ENCODE measurements at places on chromosomes 3 and 15.
A peak's percentile ranks its signal among the peaks of the same experiment; 100 is the strongest.

GRCh38 chr3:171506743-171507319 is 46.6 kb upstream of the TNIK start:
- no peak for DNase-seq

DNA sequence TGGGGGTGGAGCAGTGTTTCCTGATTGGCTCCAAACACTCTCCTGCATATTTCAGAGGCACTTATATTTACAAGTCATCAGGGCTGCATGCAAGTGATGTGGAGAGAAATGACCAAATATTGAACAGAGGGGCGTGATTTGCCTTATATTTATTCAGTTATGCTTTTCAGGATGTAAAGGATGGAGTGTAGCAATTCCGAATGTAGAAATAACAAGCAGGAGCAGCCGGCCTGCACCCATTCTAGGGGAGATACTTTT is 19.4 kb upstream of the SEMA5B start:
- no peak for DNase-seq

- no peak for DNase-seq
Observed at GRCh38 chr3:55000546-55000945, 72.7 kb upstream of the LRTM1 start.

GRCh38 chr3:73706771-73707170 is 82.0 kb upstream of the PDZRN3 start:
- no peak for DNase-seq

DNA sequence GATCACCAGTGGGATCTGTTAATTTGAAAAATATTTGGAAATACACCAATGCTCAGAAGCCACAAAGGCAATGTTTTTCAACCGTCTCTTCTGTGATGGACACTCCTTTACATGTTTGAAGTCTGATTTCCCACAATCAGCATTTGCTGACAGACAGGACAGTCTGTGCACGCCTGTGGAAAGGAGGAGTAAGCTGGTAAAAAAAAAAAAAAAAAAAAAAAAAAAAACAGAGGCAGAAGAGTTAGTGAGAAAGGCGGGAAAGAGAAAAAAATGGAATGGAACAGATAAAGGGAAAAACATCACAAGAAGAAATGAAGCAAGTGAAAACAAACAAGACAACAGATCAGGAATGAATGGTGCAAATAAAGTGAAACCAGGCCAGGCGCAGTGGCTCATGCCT is 35.0 kb downstream of the PRTG start:
- no peak for DNase-seq

DNA sequence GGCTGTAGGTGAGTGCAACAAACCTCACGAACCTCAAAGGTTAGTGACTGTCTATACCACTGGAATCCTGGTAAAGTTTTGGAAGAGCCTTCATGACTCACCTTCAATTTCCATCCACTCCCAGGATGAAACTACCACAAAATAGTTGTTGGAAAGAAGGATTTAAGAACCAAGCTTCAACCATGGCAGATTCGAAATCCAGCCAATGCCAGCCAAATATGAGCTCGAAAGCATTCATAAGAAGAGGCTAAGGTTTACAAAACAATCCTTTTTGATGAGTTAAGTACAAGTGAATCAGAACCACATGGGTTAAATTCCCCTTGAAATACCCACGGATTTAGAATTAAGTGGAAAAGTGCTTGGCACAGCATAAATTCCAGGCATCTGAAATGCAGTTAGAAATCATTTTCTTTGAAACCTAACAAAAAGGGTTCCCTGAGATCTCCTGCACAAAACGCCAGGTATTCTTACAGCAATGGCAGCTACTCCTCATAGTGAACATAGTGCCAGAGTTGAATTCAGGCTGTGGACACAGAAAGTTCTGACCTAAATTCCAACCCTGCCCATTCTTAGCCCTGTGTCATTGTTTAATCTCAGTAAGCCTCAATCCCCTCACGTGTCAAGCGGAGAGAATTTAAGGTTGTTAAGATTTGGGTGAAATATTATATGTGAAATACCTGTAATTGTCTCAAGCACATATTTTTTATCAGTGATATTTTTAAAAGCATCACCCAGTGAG is 89.2 kb downstream of the FBN1 start:
- DNase-seq, result no peak

GRCh38 chr15:100690032-100690794 is 87.8 kb downstream of the ASB7 start:
- DNase-seq, result no peak

DNA sequence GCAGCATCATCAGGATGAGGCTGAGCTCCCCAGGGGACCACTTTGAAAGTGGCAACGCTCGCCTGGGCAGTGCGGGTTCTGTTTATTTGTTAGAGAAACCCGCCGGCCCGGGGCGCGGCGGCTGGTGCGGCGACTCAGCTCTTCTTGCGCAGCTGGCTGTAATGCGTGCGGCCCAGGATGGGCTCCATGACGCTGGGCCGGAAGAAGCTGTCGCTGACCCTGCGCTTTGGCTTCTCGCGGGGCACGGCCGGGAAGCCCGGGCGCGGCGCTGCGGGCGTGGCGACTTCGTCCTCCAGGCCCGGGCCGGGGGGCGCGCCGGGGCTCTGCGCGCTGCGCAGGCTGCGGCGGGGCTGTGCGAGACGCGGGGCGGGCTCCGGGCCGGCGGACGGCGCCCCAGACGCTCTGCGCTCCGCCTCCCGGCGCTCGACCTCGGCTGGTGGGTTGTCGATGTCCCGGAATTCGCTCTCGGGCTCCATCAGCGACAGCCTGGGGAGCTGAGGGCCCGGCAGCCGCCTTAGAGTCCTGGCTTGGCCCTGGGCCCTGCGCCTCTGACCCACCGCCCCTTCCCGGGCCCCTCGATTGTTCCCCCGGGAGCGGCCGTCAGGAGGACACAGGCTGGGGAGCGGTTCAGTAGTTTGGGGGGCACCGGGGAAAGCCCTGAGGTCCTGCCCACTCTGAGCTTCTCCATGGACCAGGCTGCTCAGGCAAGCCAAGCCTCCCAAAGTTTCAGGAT is 10.3 kb upstream of the KIF7 start:
- no peak for DNase-seq

DNA sequence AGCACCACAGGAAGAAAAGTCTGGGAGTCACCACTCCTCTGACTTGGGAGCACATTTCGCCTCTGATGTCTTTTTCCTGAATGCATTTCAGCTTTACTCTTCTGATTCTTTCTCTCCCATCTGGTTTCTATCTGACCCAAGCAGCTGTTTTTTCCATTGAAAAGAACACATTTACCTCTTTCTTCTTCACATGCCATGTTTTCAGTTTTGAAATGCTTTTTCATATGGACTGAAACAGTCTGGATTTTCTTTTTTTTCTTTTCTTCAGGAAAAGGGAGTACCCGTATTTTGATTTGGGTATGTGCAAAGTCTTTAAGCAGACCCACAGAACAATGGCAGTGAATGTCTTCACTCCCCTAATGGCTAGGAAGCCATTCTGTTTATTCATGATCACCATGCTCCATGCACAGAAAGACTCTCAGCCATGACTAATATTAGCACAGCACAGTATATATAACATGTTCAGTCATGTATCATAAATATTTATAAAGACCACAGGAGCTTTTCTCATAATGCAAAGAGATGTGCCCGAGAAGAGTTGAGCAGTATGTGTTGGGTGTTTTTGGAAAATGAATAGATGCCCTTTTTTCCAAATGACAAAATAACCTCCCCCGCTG is 82.7 kb upstream of the LRIG1 start:
- no peak for DNase-seq

- no peak for DNase-seq
Observed at GRCh38 chr3:41431386-41431785, 232.1 kb downstream of the CTNNB1 start.

- DNase-seq, result no peak
Observed at GRCh38 chr3:131619821-131620220, 117.0 kb upstream of the MRPL3 start.

GRCh38 chr3:72753495-72753894 is 94.8 kb downstream of the SHQ1 start:
- no peak for DNase-seq

GRCh38 chr15:63218100-63218808 is 28.8 kb downstream of the RAB8B start:
- no peak for DNase-seq

DNA sequence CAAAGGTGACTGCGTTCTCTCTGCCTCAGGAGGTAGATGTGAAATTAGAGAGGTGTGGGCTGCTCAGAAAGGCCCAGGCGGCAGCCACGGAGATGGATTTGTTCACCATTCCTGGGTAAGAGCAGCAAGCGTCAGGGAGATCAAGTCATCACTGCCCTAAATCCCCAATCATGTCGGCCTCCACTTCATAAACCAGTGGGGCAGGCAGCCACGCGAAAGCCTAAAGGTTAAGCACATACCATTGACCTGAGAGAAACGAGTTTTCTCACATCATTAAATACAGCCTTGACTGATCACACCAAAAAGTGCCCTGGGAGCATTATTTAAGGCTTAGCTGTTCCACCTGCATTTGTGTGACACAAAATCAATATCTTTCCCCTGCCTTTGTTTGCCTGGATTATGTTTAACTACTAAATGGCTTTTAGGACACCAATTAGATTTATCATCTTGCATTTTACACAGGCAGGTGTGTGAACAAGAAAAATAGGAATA is 50.7 kb upstream of the FOXB1 start:
- DNase-seq, result no peak

- no peak for DNase-seq
Observed at GRCh38 chr15:69392352-69392751, 21.8 kb upstream of the KIF23 start.

GRCh38 chr3:68985146-68985790 is 28.2 kb downstream of the EOGT start:
- no peak for DNase-seq

DNA sequence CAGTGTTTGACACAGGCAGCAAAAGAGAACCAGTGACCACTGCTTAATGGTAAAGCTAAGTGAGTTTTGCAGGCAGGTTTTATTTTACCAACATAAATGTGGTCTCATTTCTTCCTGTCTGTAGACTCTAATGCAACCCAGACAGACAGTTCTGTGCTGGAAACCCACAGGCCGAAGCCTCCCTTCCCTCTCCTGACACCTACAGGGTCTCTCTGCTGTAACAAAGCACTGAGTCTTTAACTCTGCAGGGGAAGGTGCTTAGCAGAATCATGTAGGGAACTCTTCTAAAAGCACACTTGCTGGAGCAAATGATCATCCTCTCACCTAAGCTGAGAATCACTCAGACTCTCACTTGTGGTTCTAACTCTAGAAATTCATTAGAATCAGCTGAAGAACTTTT is 200.3 kb downstream of the KBTBD8 start:
- DNase-seq, result no peak

- DNase-seq, result no peak
Observed at GRCh38 chr3:111797171-111797615, 61.9 kb upstream of the PHLDB2 start.

DNA sequence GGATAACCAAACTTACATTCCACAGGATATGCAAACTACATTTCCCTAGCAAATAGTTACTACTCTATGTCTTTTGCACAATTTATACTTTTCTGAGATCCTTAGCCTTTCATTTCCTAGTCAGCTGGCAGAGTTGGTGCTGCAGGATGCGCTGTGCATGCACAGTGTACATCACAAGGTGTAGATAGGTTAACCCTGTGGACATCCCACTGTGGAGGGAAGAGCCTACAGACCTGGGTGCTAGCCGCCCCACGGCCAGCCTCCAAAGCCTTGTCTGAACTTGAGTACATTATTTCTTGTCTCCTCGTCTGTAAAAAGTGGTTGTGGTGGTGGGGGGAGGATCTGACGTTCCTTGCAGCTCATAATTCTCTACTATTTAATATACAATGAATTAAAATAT is 3.5 kb downstream of the TNFSF10 start:
- no peak for DNase-seq

GRCh38 chr3:124620600-124621063 is 109.6 kb upstream of the UMPS start:
- peak; percentile 9 for DNase-seq

DNA sequence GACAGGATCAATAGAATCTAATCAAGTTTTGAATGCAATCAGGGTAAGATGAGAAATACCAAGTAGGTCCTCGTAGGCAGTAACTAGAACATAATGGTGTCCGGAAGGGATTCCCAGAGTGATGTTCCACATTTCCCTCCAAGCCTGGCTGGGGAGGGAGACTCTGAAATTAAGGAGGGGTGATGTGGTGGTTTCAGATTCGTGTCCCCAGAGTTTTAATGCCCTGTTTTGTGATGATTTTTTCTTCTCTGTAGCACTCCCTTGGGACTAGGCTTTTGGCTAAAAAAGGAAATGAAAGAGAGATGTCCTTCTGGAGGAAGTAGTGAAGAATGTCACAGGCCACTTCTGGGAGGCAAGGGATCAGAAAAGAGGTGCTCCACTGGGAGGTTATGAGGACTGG is 108.3 kb upstream of the CACNA2D3 start:
- no peak for DNase-seq

DNA sequence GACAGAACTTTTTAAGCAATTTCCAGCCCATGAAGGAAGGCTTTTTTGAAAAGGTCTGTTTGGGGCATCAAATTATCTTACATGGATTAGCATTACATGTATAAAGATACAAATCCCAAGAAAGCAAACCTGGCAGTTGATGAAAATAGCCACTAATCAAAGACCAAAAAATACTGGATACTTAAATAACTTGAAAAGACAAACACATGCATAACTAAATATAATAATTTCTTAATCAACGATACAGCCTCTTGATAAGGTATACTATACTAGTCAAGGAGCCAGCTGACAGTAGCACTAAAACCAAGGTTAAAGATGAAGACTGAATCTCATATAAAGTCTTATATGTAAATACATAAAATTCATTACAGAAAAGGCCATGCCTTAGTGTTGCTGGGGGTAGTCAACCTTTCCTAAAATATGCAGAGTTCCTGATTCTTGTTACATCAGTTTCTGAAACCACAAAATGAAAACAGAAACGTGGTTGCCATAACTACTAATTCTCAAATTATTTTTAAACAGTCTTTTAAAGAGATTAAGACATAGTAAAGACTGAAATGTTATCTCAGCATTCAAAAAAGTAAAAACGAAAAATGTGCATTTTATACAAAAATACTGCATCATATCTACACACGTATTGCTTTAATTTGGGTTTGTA is 2.0 kb downstream of the ANKRD28 start:
- DNase-seq, result no peak

DNA sequence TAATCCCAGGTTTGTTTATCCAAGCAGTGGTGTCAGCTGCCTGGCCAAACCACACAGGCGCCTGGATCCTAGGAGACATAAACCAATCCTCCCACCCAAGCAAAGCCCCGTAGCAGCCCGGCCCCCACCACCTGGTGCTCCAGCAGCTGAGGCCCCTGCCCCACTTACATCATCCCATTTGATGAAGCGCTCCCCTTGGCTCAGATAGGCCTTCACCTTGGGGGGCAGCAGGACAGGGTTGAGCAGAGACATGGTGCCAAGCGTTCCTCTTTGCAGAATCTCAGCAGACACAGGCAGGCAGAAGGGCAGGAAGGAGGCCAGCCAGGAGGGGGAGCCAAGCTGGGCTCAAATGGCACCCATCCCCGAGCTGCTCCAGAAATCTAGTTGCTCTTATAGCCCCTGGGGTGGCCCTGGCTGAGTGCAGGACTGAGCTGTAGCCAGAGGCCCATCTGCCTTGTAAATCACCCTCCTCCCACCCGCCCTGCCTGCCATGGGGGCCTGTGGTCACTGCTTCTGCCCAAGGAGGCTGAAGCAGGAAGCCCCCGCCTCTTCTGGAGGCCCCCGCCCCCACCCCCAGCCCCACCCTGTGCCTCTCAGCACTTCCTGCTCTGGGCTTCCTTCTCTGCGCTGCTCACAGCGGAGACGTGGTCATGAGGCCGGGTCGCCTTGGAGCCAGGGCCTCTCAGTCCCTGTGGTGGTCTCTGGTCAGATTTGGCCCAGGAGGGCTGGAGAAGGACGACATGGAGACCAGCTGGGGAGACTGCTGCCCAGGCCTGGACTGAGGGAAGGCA is at the start of gene PLCB2:
PLCB2 (minus strand) TSS at position 515 of the 791 bp plus-strand sequence; CDS start at position 252, 263 bp downstream.
- peak; percentile 42 for DNase-seq

All from stimulated activated CD8-positive, alpha-beta memory T cell treated with anti-CD3 and anti-CD28 coated beads, Interleukin-15, amount 100 ng/mL, for 4 hours (primary cell).